ENCODE measurements at places on chromosomes 6 and 20.
A peak's percentile ranks its signal among the peaks of the same experiment; 100 is the strongest.

DNA sequence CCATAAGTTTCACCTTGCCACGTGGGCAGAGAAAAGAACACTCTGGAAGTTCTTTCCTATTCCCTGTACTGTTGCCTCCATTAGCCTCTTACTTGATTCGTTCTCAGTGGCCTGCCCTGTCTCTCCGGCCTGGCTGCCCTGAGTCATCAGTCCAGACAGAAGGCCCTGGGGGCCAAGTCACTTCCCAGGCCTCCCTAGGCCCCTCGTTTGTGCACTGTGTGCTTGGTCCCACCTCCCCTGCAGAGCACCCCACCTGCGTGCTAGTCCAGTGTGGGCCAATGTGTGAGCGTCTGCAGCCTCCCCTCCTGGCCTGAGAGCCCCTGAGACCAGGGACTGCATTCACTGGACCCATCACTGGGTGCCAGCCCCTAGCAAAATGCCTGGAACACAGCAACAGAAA is 191.2 kb upstream of the RREB1 start:
- no peak for DNase-seq

DNA sequence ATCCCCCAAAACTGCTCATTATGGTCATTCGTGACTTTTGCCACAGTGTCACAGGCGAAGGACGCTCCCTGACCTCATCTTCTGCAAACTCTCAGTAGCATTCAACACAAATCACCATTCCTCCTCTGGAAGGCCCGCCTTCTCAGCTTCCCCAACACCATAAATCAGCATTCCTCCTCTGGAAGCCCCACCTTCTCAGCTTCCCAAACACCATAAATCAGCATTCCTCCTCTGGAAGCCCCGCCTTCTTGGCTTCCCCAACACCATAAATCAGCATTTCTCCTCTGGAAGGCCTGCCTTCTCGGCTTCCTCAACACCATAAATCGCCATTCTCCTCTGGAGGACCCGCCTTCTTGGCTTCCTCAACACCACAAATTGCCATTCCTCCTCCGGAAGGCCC is 288.0 kb upstream of the AGPAT4 start:
- no peak for DNase-seq

DNA sequence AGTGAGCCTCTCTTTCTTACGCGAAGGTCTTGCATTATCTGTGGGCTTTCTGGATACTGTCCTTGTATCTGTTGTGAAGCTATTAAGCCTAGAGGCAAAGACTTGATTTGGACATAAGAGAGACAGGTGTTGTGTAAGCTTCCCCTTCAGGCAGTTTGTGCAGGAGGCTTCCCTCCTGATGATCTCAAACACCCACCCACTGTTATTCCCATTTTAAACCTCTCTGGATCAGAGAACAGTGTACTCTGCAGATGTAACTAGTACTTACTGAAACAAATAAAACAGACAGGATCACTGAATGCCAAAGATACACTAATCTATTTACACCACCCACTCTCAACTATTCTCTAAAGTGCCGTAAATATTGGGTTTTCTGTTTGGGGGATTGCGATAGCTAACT is 113.8 kb upstream of the RAB32 start:
- DNase-seq = no peak

DNA sequence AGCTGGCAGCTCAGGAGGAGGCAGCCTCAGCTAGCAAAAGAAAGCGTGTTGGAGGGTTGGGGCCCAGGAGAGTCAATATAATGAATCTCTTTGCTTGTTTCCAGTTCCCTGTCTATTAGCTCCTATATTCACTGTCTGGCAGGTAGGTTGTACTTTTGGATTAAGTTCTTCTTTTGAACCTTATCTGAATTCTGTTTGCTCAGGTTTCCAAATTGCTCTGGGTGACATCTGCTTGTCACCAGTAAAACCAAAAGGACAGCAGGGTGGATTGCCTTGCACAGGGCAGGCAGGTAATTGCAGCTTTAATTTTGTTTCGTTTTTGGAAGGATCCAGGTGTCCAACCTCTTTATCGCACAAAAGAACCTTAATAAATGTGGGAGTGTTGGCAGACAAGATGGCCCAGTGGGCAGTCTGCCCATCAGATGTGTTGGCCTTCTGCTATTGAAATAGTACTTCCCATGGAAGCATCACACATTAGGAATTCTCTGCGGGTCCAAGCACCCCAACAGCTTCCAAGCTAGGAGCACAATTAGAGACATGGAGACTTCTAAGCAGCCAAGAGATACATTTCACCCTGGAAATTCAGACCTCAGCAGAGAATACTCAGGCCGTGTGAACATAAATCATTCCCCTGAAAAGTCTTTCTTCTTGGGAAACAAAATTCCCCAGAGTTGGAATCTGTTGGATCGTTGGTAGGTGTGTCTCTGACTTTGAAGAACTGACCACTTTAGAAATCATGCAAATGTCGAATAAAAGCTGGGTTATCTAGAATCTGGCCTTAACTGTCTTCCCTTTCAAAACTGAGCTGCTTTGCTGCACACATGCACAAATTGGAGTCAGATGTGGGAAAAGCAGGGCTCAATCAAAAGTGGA is 286.9 kb upstream of the BMP2 start:
- peak; percentile 13 for DNase-seq

- DNase-seq = no peak
These were observed 365.7 kb downstream of the ZFAND3 start for GRCh38 chr6:38185244-38185643.

DNA sequence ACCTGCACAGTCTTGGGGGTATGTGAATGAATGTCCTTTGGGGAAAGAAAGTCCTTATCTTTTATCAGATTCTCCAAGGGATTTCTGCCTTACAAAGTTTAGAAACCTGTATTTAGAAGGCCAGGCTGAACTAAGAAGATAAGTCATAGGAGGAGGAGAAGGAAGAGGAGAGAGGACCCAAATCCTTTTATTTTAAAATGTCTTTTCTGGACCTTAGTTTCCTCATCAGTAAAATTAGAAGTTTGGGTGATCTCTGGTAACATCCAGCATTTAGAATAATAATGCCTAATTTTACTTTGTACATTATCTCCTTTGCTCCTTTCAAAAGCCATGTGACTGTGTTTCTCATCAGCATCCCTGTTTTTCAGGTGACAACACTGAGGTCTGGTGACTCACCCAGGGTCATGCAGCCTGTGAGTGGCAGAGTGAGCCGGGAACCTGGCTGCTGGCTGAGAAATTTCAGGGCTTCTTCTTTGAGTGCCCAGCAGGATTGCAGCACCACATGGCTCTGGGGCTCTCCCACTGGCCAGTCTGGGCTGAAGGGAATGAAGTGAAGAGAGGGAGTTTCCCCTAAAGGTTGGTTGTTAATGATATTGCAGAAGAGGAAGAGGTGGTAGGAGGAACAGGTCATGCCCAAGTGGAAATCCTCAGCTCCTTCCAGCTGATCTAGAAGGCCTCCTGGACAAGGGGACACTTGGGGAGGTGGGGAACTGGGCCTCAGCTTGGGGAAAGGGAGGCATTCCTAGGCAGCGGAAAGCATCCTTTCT is 34.0 kb downstream of the VEGFA start:
- peak; percentile 65 for DNase-seq

- peak; percentile 42 for DNase-seq
These were observed 6.0 kb upstream of the SLC2A10 start for GRCh38 chr20:46703435-46703834.

DNA sequence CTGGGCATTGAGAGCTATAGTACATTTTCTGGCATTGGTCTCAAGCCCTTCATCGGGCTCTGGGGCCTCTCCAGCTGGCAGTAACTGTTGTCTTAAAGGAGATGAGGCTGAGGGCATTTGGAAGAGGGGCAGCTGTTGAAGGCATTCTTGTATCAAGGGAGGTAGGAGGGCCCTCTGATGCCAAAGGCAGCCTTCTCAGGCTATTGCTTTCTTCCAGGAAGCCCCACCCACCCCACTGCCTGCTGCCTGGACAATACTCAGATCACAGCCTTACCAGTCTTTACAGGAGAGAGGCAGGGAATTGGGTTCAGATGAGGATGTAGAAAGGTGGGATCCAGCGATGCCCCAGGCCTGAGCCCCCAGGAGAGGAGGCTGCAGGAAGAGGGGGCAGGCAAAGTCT is 46.0 kb downstream of the CPXM1 start:
- DNase-seq = no peak

DNA sequence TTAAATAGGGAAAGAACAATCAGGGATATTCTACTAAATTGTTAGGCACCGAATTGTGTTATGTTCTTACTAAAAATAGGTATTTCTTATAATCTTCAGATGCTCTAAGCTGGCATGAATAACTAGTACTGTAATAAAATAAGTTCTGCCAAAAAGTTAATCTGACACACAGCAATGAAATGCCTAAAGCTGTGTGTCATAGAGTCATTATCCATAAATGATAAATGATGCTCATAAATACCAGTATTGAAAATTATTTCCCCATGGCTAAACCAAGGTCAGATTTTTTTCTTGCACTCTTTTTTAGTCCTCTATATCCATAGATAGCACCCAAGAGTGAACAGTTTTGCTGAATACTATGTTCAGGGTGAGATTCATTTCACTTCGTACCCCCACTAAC is 11.7 kb upstream of the PRIM2 start:
- DNase-seq = peak; percentile 45

DNA sequence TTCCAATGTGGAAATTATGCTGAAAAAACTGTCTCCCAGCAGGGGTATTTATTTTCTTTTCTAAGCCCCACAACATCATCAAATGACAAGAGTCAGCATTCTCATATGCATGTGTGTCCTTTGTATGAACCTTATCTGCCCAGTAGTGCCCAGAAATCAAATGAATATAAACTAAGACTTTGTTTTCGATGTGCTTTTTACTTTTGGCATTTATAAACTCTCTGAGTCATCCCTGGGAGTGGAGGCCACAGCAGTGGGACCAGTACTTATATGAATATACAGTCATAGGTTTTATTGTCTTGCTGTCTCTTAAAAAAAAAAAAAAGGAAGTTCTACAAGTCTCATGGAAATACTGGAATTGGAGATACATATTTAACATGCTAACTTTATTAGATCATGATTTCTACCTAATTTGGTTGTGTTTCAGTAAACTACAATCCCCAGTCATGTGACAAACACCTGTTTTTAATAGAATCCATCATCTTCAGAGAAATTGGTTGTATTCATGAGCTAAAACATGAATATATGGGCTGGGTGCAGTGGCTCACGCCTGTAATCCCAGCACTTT is 99.2 kb upstream of the TMEM181 start:
- peak; percentile 63 for DNase-seq

- DNase-seq = peak; percentile 46
These were observed 647.6 kb upstream of the FLRT3 start for GRCh38 chr20:14984768-14985622.

GRCh38 chr6:137233911-137234863 is 15.0 kb upstream of the IFNGR1 start:
- peak; percentile 71 for DNase-seq

GRCh38 chr20:46646659-46647380 is 4.4 kb downstream of the SLC13A3 start:
- no peak for DNase-seq

GRCh38 chr6:8944548-8944947 is 509.2 kb upstream of the SLC35B3 start:
- DNase-seq = no peak

- no peak for DNase-seq
These were observed 301.2 kb upstream of the SGK1 start for GRCh38 chr6:134619077-134619476.

DNA sequence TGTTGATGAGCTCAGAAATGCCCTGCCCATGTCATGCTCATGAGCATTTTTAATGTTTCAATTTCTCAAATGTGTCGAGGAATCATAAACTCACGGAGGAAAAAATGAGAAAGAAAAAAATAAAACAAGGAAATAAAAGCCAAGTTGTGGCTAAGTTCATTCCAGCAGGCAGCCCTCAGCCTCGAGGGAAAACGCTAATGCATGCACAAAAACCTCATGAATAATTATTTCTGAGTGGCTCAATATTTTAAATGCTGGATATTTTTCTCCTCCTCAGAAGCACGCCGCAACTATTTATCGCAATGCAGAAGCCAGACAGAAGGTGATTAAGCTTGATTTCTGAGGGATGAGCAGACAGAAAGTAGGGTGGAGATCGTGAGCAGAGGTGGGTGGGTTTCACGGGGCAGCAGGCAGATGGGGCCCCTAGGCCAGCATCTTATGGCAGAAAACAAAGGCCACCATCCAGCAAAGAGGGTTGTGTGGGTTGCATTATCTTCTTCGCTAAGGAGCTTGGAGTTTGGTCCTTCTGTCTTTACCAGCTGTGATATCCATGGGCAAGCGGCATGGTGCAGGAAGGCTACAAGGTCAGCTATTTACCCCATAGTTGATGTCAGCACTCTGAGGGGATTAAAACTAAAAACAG is 151.5 kb upstream of the LRFN2 start:
- DNase-seq = no peak

- DNase-seq = peak; percentile 51
These were observed at the start of gene L3MBTL1 for GRCh38 chr20:43507150-43508080. Gene L3MBTL1 (plus strand): TSS chr20:43507697. CDS start chr20:43513504, 5,807 bp downstream.

GRCh38 chr20:50635676-50636600 is 55.4 kb downstream of the RIPOR3 start:
- peak; percentile 80 for DNase-seq

DNA sequence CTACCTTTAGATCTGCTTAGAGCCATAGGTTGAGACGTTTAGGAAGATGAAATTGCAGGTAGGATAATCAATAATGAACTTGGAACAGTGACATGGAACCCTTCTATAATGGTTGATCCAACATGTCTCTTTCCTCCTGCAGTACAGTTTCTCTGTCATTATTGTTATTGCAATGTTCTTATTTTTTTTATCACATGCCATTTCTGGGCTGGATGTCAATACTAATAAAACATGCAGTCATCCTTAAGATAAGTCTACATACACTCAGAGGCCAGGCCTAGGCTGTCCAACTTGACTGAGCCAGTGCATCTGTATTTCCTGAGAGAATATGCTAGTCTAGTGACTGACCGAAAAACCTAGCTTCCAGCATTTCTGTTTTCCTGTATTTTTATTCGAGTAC is 75.3 kb upstream of the THEMIS start:
- DNase-seq = no peak

- DNase-seq = no peak
These were observed 47.2 kb upstream of the MICB start for GRCh38 chr6:31450751-31451150.

DNA sequence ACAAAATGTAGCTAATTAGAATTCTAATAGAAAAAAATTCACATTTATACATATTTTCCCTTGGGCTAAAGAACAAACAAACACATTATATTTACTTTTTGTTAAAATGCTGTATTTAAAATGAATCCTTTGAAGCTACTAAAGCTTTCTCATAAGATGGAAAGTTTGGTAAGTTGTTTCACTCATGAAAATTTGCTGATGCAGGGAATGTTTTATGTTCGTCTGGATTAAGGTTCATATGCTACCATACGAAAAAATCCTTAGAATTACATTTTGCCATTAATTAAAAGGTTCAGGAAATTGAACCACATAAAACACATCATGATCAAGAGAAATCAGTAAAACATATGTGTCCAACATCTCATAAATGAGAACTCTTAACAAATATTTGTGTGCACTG is 62.2 kb downstream of the SMLR1 start:
- DNase-seq = no peak

DNA sequence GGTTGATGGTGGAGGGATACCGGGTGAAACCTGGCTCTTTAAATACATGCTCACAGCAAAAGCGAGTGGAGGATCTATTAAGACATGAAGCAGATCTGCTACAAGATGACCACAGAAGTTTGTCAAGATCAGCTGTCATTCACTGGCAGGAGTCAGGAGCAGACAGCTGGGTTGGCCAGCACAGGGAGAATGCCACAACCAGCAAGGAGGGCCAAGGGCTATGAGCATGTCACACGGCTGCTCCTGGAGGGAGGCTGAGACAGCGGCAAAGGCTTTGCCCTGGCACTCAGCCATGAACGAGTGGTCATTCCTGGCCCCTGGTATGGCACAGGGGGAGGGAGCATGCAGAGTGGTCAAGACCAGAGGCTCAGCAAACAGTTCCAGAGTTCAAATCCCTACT is 77.6 kb downstream of the POPDC3 start:
- no peak for DNase-seq

GRCh38 chr6:149385998-149386646 is 13.9 kb upstream of the SUMO4 start:
- no peak for DNase-seq

Measured in PC-3 (cell line).